Natural killer cell treated with Interleukin-12 subunit alpha and Interleukin-12 subunit beta and Interleukin-15 and Interleukin-18, amount 100 ng/mL, for 72 hours (primary cell): ENCODE measurements at places on chromosomes 1 and 21. TPM values are rescaled to one million over a fixed set of nuclear protein-coding genes. Genes with fewer than 3 reads are reported as not detected.

Gene C2CD4D
- total RNA-seq = 1.5 TPM

Gene AIM2
- total RNA-seq = 1.8 TPM

Gene WDTC1
- total RNA-seq = 30.2 TPM

Gene TNFAIP8L2
- total RNA-seq = 10.2 TPM

Gene SAMD11
- not detected for total RNA-seq

Gene SLC6A17
- total RNA-seq = not detected
